Neural crest cell (in vitro differentiated cells): ENCODE measurements at places on chromosomes 5 and 9.

- DNase-seq, result no peak
These were observed 20.5 kb downstream of the POLR3G start for GRCh38 chr5:90495146-90495545.

DNA sequence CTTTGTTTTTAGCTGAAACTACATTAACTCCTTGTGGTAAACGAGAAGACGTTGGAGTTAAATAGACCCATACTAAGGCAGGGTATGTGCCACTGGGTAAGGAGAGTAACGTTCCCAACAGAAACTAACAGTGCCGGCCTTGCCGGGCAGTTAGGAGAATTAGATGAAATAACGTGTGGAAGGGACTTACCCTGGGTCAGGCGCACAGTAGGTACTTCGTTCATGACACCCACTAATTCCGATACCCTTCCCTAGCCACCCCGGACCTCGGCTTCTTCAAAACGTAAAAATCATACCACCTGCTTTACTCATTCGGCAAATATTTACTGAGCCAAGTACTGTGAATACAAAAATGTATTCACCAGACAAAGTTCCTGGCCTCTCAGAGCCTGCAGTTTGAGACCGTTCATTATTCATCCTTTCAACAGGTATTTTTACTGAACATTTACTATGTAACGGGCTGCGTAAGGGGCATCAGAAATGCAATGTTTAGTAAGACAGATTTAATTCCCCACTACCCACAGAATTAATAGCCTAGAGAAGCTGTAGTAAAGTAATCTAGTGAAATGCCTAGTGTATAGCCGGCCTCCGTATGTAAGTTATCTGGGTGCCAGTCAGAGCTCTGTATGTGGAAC is 3.2 kb upstream of the SMIM23 start:
- no peak for DNase-seq

DNA sequence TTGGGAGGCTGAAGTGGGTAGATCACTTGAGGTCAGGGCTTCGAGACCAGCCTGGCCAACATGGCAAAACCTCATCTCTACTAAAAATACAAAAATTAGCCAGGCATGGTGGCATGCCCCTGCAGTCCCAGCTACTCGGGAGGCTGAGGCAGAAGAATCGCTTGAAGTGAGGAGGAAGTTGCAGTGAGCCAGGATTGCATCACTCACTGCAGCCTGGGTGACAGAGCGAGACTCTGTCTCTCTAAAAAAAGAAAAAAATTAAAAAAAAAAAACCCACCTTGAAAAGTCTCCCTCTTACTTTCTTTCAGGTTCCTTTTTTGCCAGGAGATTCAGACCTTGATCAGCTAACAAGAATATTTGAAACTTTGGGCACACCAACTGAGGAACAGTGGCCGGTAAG is 34.2 kb downstream of the CDK7 start:
- no peak for DNase-seq

DNA sequence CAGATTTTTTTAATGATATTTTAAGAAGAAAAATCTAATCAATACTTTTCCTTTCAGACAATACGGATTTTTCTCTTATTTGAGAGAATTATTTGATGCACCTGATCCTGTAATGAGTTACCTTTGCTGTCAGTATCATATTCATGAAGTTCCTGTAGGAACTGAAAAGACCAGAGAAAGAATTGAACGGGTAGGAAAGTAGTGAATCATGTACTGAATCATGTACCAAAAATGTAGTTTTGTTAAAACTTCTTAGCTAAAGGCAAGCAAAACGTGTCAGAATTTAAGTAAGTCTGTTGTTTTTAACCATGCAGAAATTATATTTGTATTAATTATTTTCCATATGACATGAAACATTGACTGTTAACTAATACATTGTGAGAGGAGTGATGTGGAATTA is 56.6 kb downstream of the SMC5 start:
- DNase-seq, result no peak

DNA sequence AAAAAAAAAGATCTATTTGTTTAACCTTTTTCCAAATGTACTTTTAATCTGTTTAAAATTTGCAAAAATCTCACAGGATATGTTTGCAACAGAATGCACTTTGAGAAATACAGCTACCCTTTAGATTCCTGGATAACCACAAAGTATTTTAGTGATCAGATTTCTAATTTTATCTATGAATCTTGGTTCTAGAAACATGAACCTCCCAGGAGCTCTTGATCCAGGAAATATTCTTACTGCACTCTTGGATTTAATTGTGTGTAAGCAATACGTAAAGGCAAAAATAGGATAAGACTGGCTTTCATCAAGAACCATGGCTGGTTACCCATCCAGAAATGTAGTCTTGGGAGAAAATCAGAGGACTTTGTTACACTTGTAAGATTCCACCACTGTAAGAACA is 1581.8 kb upstream of the WWC1 start:
- DNase-seq, result no peak

DNA sequence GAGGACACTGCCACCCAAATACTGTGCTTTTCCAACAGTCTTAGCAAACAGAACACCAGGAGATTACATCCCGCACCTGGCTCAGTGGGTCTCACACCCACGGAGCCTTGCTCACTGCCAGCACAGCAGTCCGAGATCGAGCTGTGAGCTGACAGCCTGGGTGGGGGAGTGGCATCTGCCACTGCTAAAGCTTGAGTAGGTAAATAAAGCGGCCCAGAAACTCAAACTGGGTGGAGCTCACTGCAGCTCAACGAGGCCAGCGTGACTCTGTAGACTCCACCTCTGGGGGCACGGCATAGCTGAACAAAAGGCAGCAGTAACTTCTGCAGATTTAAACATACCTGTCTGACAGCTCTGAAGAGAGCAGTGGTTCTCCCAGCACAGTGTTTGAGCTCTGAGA is 28.8 kb downstream of the EPB41L4A start:
- no peak for DNase-seq

GRCh38 chr9:69919461-69920061 is 98.9 kb downstream of the CFAP95 start:
- no peak for DNase-seq

DNA sequence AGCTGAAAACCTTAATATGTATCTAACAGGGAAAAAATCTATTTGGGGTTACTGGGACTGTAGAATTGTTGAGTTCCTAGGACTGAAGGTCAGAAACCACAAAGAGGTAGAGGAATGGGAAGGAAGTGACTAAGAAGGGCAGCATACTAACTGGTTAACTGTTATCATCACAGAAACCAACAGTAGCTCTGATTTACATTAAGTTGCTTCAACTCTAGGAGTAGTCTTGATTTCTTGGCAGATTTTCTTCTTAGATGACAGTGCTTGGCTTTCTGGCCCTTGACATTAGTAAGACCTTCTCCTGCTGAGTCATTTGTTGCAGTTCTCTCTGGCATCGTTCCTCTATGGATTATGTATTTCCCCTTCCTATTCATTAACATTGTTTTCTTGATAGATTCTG is 116.1 kb upstream of the RASA1 start:
- no peak for DNase-seq

DNA sequence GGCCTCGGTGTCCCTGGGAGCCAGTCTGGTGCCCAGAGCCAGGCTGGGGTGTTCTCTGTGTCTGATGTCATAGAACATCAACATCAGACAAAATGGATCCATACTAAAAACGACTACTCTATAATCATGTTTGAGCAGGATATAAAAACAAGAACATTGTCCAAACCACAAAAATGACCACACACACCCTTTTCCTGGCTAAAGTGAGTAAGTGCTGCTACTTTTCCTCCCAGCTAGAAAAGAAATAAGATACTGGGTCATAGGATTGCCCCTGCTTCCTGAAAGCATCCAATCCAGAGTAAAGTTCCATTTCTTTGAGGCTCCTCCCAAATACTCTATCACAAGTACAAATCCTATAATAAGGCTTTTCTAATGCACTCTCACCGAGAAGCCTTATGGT is 19.7 kb upstream of the TRAF1 start:
- DNase-seq, result no peak

DNA sequence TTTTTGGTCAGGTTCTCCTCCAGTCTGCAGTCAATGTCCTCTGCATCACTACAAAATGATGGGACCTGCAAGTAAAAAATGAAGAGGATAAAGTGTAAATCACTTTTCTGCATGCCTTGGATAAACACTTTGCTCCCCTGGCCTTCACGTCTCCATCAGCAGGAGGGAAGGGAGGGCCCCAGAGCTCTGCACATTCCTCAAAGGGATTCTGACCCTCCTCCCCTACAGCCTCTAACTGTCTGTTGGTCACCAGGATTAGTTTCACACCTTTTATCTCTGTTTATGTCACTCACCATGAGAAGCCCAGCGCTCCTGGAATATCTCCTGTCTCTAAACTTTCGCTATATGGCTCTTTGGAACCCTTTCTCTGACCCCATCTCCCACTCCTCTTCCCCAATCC is 103.3 kb downstream of the SVEP1 start:
- DNase-seq, result no peak

DNA sequence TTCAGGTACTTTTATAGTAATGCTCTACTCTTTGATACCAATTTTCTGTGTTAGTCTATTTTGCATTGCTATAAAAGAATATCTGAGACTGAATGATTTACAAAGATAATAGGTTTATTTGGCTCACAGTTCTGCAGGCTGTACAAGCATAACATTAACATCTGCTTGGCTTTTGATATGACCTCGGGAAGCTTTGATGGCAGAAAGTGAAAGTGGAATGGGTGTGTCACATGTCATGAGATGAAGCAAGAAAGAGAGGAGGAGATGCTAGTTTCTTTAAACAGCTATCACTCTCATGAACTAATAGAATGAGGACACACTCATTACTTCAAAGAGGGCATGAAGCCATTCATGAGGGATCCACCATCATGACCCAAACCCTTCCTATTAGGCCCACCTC is 270.9 kb upstream of the IL12B start:
- DNase-seq, result no peak

GRCh38 chr5:115948091-115948534 is 14.2 kb upstream of the LVRN start:
- no peak for DNase-seq

DNA sequence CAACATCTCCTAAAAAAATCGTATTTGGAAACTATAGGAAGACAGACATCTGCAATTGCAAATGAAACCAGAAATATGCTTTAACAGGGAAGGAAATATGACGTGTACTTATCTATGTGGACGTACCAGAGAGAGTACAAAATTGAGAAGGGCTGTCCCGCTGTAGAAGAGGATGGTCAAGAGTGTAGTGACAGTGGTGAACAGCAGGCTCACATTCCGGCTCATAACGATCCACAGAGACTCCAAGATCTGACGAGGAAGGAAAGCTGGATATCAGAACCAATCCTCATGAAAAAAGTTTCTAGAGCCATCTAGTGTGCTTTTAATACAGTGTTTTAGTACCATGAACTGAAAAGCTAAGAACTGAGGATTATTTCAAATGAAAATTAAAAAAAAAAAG is 37.1 kb upstream of the CTNNAL1 start:
- no peak for DNase-seq

- DNase-seq, result no peak
These were observed 111.0 kb upstream of the PTCH1 start for GRCh38 chr9:95627802-95628201.

GRCh38 chr5:1669276-1670155 is 130.1 kb downstream of the MRPL36 start:
- no peak for DNase-seq
